Pancreas (tissue), 10 donors: ENCODE measurements at places on chromosomes 1 and 21.

DNA sequence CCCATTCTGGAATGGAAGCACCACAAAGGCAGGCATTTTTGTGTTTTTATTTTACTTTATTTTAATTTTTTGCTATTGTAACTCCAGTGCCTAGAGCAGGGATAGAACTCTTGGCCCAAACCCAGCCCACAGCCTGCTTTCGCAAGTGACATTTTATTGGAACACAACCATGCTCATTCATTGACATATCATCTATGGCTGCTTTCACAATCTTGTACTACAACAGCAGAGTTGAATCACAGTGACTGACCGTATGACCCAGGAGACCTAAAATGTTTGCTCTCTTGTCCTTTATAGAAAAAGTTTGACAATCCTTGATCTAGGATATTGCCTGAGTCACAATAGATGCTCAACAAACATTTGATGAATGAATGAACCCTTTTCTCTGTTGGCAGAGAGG, 83.9 kb upstream of the ATP1A1 start:
- DNase-seq, result no peak

- DNase-seq, result no peak
Measured at GRCh38 chr1:171424494-171424893, 60.8 kb upstream of the PRRC2C start.

GRCh38 chr1:216960716-216961115, 237.5 kb upstream of the ESRRG start:
- DNase-seq, result no peak

DNA sequence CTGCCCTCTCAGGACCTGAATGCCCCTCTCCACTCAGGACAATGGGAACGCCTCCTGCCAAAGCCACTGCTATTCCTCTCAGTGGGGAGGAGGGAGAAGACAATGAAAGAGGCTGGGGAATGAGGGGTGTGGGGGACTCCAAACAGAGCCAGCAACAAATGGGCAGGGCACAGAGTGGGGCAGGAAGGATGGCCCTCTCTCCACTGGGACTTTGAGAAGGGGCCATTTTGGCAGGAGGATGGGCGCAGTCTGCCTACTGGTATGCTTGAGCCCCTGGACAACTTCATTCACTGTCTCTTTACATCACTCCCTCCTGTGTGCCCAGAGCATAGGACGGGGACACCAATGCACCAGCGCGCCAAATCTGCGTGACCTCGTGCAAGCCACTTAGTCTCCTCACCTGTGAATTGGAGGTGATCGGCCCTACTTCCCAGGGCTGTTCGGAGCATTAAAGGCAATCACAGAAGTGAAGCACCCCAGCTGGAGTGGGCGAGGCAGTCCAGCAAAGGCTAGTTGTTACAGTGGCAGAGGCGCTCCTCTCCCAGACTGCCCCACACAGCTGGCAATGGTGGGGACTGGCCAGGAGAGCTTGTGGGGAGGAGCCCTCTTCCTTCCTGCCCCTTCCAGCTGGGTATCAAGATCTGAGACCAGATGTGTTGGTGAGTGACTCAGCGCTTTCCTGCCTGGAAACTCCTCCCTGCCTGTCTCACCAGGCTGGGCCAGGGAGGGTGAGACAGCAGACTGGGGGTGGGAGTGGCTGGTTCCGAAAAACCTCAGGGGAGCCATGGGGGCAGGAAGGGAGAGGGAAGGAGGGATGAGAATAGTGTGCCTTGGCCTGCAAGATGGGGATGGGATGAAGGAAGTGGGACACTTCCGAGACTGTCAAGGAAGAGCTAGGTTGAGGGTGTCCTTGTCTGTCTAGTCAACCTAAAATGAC, 22.4 kb upstream of the SYNC start:
- no peak for DNase-seq

DNA sequence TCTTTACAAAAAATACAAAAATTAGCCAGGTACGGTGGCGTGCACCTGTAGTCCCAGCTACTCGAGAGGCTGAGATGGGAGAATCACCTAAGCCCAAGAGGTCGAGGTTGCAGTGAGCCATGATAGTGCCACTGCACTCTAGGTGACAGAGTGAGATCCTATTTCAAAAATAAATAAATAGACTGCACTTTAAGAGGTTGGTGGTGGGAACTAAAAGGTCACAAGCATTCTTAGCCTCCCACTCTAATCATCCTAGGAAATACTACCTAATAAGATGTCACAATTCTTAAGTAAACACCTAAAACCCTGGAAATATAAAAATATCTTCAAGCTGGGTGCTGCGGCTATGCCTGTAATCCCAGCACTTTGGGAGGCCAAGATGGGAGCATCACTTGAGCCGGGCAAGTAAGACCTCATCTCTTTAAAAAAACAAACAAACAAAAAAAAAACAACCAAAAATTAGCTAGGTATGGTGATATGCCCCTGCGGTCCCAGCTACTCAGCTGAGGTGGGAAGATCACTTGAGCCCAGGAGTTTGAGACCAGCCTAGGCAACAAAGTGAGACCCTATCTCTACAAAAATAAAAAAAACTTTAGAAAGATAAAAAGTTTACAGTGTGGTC, 4.1 kb downstream of the DCAF8 start:
- DNase-seq, result no peak

DNA sequence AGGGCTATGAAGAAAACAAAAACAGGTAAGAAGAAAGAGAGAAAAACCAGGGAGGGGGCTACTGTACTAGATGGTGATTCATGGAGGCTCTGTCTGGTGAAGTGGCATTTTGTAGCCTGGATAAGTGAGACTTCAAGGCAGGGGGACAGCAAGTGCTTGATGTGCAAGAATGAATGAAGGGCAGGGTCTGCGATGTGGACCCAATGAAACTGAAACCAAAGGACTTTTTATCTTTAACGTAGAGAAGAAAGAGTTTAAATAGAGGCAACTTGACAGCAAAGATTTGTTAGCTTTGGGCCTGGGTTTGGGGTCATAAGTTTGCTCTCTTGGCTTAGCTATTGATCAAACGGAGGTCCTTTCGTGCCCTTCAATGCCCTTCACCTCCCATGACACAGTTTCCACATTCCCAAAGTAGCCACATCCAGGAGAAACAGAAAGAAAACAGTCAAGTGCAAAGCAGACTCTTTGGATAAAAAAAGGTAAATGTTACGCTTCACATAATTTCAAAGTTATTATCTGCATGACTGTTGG, 291.0 kb downstream of the GRIK1 start:
- no peak for DNase-seq

DNA sequence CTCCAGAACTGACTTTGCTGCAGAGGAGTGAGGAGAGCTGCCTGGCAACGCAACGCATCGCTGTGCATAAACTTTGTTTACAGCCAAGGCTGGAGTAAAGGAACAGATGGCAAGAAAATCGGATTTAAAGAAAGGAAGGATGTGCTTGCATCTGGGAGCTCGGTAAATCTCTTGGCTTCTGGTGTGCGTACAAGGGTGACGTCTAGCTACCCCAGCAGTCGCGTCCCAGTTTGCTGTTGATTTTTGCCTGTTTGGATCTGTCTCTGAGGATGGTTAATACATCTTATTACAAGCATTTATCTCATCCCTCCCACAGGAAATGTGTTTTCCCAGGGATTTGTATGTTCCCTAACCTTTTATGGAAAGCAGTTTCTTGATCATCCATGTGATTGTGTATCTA, 73.3 kb upstream of the RALGPS2 start:
- DNase-seq, result no peak
